Activated naive CD4-positive, alpha-beta T cell treated with anti-CD3 and anti-CD28 coated beads for 36 hours (primary cell): ENCODE measurements at places on chromosomes 11 and 22. TPM values are rescaled to one million over a fixed set of nuclear protein-coding genes. Genes with fewer than 3 reads are reported as not detected.

DNA sequence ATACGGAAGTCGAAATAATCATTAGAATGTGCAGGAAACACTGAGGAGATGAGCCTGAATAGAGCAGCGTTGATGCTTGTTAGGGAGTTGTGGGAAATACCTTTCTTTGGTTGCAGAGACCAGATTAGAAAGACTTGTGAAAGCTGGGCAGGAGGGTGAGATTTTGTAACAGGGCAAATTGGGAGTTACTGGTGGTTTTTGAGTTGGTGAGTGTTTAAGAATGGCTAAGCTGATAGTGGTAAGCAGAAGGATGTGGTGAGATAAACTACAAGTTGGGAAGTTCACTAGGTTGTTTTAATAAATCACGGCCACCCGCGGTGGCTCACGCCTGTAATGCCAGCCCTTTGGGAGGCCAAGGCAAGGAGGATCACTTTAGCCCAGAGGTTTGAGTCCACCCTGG is 34.4 kb downstream of the MCAM start:
- no peak for DNase-seq

DNA sequence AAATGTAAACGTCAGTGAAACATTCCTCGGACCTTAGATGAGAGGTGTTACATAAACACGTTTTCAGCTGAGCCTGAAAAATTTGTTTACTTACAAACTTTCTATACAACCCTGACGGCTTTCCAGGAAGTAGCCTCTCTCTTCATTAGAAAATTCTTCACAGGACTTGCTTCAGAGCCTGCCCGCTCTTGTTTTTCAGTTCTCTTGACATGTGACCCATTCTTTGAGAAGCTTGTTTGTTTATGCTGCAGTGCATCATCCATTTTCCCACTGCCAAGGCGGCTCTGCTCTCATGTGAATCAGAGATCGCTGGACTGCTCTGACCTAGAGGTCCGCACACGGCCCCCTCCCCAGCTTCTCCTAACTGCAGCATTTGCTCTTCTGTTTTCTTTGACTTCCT is 47.9 kb upstream of the ARHGAP42 start:
- DNase-seq: no peak

DNA sequence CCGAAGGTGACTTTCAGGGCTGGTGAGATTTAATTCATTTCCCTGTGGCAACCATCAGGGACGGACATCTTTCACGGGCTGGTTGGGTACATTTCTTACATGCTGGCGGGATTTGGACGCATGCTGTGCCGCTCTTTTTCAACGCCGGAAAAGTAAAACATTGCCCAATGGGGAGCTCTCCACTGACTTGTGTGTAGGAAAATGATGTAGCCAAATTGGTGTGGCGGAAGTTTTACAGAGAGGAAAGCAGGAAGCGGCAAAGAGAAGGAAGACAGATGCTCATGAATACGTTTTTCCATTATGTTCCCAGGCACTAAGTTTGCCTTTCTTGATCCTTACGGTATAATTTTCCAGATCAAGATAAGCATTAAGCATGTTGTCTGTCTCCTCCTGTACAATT is 375.8 kb downstream of the NTM start:
- DNase-seq: no peak

DNA sequence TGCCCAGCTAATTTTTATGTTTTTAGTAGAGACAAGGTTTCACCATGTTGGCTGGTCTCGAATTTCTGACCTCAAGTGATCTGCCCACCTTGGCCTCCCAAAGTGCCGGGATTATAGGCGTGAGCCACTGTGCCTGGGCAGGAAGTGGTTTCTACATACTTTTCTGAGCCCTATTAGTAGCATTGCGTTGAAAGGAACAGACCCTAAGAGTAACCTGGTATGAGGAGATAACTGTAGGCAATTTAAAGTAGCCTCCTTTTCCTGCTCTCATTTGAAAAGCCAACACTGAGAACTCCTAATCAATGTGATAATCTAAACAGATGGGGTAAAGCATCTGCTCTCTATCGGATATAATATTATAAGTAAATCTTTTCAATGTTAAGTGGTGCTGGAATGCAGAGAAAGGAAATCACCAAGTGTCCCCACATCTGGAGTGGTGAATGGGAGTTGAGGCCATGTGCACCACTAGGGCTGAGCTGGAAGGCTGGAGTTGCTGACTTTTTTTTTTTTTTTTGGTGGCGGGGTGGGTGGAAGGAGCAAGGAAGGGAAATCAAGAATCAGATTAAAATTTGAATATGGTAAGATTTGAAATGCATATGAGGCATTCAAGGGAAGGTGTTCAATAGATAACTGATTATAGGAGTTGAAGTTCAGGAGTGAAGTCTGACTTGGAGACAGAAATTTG is 20.7 kb downstream of the PDHX start:
- DNase-seq: no peak

GRCh38 chr11:114291842-114292680 is 4.1 kb upstream of the NNMT start:
- DNase-seq: no peak

DNA sequence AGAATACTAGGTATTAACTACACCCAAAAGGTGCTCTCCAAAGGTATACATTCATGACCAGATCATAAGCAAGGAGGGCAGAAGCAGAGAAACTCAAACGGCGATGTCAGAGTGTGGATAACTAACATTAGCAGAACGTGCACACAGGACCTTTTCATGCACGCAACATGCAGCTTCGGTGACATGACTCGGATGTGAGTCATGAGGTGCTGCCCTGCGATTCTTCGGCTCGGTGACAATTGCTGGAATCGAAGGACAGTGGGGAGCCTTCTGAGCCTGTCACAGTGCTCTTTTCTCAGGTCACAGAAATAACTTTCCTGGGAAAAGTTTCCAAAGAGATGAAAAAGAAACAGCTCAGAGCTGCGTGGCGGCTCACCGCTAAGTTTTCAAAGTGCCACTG is 418.5 kb upstream of the SYN3 start:
- no peak for DNase-seq

DNA sequence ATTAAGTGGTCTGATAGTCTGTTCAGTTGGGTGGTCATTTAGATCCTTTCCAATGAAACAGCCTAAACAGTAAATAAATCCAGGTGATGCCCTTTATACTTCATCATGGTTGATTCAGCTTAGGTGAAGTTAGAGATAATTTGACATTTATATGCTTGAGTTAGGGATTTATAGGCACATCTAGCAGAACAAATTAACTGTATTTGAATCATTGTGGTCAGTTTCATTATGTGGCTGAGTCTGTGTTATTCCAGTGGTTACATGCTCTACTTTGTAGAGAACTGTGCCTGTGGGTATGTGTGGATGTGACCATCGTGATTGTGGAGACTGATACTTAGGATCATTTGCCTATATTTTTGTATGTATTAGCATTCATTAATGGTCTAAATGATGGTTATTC is 194.6 kb downstream of the DDX10 start:
- no peak for DNase-seq

DNA sequence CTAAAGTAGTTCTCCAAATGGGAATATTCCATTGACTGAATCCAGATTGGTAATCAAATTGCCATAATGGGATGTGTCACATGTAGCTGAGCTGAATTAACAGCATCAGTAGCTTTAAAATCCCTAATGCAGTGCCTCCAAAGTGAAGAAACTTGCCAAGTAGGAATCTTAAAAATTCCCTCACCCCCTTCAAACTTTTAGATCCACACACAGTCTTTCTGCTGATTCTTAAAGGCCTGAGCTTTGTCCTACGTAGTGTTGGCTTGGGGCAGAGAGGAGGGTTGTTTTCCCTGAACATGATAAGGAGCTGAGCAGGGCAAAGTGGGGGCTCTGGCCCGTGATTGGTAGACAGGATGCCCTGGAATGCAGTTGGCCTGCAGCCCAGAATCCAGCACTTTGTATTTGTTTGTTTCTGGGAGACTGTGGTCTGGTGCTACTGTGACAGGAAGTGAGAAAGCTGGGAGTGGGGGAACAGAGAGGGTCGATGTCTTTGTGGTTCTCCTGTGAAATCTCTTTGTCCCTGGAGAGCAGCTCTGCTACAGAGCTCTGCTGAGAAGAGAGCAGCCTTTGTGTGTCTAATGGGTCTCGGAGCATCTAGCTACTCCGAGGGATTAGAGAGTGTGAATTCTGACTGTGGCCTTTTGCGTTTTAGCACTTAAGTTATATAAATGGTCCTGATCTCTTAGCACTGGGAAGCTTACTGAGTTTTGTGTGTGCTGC is 16.9 kb downstream of the CTNND1 start:
- DNase-seq: no peak

GRCh38 chr22:39661842-39662685 is 91.5 kb downstream of the CACNA1I start:
- peak; percentile 93 for DNase-seq

- no peak for DNase-seq
Measured at GRCh38 chr11:10493041-10493663, 38.1 kb downstream of the AMPD3 start.

Gene CEP126
- total RNA-seq: 1.2 TPM

Gene CARD10
- not detected for total RNA-seq

Gene POTEH
- not detected for total RNA-seq
